H1 (cell line): ENCODE measurements at places on chromosomes 4 and X.

GRCh38 chrX:74550295-74550802 lies 64.1 kb downstream of the RLIM start:
- no peak for DNase-seq

- no peak for DNase-seq
Measured at GRCh38 chr4:185106353-185106752, 36.7 kb upstream of the SLC25A4 start.

DNA sequence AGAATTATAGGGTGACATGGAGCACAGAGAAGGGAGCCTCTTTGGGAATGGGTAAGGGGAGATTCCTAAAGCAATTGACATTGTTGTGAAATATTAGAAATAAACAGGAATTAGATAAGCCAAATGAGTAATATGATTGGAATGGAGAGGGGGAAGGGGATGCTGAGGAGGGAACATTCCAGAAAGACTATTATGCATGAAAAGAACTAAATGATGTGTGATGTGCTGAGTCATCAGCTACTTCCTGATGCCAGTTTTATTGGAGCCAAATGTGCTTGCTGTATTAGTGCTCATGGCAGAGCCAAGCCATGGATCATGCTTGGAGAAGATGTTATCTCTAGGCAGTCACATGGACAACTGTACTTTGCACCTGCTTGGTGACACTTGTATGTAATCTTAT lies 189.0 kb upstream of the HCCS start:
- DNase-seq = no peak

DNA sequence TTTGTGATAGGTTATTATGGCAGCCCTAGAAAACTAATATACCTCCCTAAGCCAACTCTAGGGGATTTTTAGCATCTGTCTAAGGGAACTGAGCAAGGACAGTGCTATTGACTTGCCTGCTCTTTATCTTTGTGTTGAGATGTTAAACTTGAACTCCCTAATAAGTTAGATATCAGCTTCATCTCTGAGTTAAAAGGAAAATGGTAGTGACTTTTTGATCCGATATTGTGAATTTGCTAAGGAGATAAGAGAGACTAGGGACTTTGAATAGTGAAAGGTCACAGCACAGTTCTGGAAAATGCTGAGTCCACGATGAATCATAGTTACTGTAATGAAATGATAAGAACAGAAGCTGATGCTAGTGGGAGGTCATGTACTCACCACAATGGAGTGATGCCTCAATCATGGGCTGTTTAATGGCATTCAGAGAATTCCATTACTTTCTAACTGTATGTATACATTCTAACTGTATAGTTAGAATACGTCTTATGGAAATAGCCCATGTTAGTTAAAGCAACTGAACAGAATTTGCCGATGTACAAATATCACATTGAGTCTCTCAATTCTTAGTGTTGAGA lies 147.2 kb downstream of the GLRA3 start:
- no peak for DNase-seq

- DNase-seq = no peak
Measured at GRCh38 chrX:42694260-42694815, 83.6 kb downstream of the PPP1R2C start.

GRCh38 chr4:3013323-3013722 lies 50.0 kb downstream of the GRK4 start:
- DNase-seq = no peak

DNA sequence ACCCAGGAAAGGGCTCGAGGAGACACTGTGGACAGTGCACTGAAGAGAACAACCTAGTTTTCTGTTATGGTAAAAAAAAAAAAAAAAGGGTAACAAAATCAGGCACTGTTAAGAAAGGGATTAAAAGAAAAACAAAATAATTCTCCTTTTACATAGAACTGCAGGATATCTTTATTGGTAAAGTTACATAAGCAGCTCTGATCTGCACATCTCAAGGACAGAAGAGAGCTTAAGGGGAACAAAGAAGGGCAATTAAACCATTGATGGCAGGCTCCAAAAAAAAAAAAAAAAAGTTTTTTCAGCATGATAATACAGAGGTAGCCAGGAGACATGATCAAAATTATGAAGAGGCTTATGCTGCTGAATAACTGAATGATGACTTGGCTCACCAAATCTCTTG lies 85.0 kb downstream of the HDAC8 start:
- DNase-seq = no peak

DNA sequence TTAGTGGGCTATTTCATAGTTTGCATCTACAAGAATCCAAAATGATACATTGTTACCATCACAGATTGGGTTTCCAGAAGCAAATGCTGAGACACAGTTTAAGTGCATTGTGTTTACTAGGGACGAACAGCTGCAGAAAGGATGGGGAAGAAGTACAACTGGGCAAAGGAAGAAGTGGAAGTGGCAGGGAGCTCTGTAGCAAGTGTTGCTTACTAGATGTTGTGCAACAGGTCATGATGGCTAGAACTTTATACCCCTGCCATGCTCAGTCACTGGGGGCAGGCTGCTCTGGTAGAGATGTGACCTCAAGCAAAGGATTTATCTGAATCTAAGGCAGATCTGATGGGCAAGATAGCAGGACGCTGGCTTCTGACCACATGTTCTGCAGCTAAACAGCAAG lies 76.1 kb upstream of the EMCN start:
- DNase-seq = no peak

DNA sequence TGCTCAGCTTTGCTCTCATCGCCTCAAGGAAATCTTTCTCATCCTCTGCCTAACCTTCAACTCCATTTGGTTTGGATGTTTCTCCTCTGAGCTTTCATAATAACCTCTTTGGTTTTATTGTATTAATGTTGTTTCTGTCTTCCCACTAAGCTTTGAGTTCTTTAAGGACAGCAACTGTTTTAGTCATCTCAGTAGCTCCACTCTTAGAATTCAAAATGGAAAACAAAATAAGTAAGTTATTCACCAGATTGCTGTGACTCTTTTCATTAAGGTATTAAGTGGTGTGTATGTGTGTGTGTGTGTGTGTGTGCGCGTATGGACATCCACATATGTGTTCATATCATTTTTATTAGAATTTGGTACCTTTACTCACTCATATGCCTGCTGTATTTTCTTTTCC lies 279.2 kb upstream of the BOD1L1 start:
- DNase-seq = no peak

DNA sequence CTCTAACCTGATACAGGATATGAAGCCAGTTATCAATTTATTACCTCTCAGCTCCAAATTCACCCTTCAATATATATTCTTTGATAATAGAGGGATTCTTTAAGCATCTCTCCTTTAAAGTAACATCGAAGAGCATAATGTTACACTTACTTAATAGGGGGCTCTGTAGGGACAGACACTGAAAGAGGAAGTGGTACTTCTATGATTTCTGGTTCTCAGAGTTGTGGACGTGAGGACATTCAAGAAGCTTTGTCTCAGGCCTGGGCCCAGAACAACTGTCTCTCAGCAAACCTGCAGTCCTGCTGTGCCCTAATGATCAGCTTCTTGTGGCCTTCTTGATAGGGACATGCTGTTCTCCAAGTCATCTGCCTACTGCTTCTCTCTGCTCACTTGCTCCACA lies 4.2 kb upstream of the ZXDB start:
- no peak for DNase-seq

DNA sequence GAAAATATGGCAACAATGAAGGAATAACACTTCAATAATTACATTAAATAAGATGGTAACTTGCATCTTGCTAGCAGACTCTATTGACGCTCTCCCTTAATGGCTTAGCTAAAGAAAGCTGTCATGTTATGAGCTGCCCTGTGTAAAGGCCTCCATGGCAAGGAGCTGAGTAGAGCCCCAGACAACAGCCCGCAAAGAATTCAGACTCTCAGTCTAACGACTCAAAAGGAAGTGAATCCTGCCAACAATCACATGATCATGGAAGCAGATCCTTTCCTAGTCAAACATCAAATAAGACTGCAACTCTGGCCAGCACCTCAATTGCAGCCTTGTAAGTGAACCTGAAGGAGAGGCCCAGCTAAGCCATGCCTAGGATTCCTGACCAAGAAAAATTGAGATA lies 157.6 kb downstream of the MAB21L2 start:
- no peak for DNase-seq

DNA sequence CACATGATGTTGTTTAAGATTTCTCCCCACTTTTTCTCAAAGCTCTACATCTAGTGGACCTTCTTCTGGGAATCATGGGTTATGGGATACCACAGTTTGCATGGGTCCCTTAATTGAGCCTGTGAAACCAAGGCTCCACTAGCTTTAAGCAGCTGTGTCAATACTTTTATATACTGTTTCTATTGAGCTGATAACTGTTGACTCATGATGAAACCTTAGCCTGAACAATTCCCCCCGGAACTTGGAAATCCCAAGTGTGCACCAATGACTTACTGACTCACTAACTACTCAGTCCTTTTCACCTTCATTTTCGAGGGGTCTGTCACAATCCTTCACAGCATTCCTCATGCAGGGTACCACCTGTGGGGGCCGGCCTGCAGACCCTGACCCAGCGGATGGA lies 12.7 kb upstream of the SPIN4 start:
- DNase-seq = no peak

DNA sequence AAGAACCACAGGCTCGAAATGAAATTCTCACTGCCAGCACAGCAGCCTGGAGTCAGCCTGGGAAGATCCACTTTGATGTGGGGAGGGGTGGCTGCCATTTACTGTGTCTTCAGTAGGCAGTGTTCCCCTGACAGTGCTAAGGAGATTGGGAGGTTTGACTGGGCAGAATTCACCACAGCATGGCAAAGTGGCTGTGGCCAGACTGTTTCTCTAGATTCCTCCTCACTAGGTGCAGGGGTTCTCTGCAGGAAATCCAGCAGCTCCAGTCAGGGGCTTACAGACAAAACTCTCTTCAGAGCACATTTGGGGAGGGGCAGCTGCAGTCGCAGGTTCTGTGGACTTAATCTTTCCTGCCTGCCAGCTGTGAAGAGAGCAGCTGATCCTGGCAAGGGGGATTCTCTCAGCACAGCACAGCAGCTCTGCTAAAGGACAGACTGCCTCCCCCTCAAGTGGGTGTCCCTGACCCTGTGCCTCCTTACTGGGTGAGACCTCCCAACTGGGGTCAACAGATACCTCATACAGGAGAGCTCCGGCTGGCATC lies 1174.0 kb downstream of the RAPGEF2 start:
- no peak for DNase-seq

DNA sequence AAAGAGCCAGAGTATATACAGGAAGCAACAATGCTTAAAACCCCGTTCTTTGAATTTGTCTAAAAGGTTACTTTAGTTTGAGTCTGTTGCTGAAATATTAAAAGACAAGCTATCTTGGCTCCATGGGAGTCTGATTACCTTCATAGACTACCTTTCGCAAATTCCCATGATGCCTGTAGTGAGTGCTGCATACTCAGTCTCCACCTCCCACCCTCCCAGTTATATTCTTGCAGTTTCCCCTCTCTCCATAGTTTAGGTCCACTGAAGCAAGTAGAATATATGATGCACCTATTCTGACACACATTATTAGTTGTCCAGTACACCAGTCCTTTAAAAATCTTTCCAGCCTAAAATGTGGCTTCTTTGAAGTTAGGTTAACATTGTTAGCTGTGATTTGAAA lies 2.4 kb downstream of the CNKSR2 start:
- no peak for DNase-seq

- no peak for DNase-seq
Measured at GRCh38 chr4:14700544-14700943, 301.7 kb upstream of the CPEB2 start.

GRCh38 chr4:14023036-14023435 lies 395.5 kb upstream of the BOD1L1 start:
- DNase-seq = no peak

DNA sequence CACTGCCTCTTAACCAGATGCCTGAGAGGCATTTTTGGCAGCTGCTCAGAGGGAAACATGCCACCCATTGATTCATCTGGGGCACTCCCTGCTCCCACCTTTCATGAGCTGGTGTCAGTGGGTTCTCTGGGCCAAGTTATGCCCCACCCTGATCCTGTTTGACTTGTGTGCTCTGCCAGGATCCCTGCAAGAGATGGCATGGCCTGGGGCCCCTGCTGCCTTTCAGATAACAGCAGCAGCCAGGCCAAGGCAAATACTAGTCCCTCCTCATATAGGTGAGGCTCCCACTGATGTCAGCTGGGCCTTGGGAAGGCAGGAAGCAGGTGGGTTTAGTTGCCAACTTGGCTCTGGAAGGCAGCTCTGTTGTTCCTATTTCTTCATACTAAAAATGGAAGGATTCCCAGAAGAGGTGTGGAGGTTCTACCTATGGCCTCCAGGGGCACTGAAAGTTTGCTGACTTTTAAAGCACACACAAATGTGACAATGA lies 192.9 kb upstream of the RBPJ start:
- DNase-seq = no peak

GRCh38 chrX:100673397-100673953 lies 29.5 kb downstream of the SRPX2 start:
- DNase-seq = no peak

- DNase-seq = no peak
Measured at GRCh38 chr4:167265231-167265630, 30.9 kb upstream of the SPOCK3 start.

DNA sequence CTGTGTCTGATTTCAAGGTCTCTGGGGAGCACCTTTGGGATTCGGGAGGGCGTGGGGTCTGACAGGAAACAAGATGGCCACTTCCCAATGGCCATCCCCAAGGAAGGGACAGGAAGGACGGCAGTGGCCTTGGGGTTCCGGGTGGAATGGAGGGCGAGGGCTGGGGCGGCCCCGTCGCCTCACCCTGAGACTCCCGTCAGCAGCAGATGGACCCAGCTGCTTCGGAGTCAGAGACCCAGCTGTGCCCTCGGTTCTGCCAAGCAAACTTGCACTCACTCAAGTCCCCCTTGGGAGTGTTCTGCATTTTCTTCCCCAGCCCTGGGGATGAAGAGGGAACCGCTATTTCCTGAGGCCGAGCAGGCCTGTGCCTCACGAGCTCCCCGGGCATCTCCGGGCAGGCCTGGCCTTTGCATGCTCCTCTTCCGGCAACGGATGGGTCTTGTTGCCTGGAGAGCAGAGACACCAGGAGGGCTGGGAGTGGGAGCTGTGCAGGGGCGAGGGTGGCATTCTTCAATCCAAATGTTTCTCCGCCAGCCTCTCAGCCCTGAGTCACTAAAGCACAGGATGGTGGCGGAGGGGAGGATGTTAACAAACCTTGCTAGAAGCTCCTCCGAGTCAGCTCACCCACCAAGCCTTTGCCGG lies 6.8 kb upstream of the DUSP9 start:
- DNase-seq = no peak

- DNase-seq = no peak
Measured at GRCh38 chrX:16834806-16835205, 35.4 kb downstream of the RBBP7 start.

DNA sequence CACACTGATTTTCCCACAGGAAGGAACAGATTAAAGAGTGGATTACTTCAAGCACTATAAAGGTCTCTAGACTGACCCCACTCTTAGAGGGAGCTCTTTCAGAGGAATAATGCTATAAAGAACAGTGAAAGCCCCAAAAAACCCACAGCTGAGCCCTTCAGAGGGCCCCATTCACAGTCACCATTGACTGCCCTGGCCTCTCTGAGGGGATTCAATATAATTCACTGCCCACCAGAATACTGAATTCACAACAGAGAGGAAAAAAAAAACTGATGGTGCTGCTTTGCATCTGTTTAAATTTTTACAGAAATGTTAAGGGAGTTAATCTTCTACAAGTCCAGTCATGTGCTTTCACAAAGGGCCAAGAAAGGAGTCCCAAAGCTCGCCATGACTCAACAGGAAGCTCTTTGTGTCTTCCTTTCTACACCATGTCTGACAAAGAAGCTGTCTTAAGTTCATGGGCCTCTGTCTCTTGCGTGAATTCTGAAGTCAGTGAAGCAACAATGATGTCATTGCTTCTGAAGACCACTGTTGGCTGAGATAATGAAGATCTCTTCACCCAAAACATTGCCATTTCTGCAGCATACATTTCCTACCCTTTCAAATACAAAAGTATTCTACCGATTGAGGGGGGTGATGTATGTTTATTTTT lies 174.9 kb downstream of the ADAMTS3 start:
- DNase-seq = no peak
